CD14-positive monocyte (primary cell): ENCODE measurements at places on chromosomes 1 and 21.
A peak's percentile ranks its signal among the peaks of the same experiment; 100 is the strongest.

GRCh38 chr1:243742819-243743218 is 107.2 kb downstream of the AKT3 start:
- no peak for DNase-seq

DNA sequence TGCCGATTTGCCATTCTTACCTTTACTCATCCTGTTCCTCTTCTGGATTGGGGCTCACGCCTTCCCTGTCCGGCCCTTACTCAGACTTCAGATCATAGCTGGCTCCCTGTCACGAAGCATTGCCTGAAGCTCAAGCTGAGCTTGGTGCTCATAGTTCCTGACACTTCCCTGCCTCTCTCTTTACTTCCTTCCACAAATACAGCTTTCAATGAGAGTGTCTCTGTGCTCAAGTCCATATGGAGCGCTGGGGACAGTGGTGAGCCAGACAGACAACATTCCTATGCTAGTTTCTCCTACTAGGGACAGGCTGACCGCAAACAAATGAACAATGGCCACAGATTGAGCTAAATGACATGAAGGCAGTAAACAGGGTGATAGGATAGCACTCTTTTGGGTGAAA is 38.1 kb downstream of the HHAT start:
- no peak for DNase-seq

DNA sequence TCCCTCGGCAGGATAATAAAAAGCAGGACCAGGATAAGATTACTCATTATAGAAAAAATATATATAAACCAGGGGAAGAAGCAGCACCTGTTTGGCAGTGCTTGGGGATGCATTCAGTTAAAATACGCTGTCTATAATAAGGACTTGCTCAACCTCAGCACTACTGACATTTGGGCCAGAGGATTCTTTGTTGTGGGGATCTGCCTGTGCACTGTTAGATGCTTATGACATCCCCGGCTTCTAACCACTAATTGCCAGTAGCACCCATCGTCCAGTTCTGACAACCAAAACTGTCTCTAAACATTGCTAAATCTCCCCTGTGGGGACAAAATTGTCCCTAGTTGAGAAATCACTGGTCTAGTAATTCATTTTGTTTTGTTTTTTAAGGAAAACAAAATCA is 242.1 kb downstream of the SLC45A1 start:
- DNase-seq: no peak

- peak; percentile 93 for DNase-seq
These were observed 5.8 kb upstream of the IKBKE start for GRCh38 chr1:206464456-206464964.

- no peak for DNase-seq
These were observed 368.3 kb upstream of the TMPRSS15 start for GRCh38 chr21:18771845-18772380.

DNA sequence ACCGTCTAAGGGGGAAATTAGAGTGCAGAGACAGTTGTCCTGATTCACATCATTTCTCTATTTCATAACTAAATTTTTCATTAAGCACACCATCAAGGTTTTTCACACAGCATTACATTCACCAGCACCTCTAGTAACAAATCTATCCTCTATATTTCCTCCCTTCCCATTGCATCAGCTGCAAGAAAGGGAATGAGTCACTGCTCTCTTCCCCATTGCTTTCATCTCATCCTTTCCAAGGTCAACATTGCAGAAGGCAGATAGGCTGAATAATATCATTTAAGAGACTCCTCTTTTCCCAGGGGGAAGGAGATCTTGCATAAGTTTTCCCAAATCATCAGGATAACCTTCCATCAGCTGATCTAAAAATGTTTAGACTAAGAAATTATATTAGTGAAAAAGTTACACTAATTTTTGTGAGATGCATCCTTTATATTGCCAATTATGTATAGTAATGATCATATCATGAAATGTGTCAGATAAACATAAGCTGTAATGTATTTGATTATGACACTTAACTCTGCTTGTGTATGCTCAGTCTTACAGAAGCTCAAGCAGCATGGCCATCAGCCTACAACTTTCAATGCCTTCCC is 4.3 kb downstream of the INTS7 start:
- DNase-seq: peak; percentile 62

- peak; percentile 33 for DNase-seq
These were observed 43.3 kb upstream of the PUM1 start for GRCh38 chr1:31108861-31109260.

DNA sequence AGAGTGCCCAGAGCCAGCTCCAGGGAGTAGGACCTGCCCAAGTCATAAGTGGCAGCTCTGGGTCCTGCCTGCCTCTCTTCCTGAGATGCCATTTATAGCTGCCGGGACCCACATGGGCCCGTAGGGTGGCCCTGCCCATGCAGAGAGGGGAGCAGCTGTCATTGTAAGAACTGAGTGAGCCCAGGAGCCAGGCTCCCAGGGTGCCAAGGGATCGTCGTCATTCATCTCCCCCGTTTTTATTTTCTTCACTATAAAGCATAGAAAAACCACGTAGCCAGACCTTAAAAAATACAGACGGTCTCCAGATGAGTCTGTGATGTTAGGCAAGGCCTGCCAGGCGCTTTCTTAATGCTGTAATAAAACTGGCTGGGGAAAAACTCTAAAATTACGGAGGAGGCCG is 90.7 kb downstream of the IGSF21 start:
- no peak for DNase-seq

- peak; percentile 91 for DNase-seq
These were observed 3.8 kb downstream of the NCSTN start for GRCh38 chr1:160346958-160347357.

DNA sequence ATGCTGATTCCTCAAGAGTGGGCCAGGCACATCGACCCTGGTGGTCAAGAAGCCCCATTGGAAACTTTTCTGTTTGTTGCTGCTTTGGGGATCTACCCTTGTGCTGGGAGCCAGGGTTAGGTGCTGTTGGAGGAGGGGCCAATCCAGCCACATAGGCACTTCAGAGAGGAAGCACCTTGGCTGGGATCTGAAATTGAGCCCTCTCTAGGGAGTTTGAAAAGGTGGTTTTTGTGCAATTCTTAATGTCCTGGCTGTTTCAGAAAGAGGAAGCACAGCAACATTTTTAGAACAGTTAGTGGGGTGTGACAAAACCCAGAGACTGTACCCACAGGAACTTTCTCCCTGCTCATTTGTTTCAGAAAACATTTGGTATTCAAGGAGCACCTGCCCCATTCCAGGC is 17.2 kb upstream of the BEND5 start:
- no peak for DNase-seq

DNA sequence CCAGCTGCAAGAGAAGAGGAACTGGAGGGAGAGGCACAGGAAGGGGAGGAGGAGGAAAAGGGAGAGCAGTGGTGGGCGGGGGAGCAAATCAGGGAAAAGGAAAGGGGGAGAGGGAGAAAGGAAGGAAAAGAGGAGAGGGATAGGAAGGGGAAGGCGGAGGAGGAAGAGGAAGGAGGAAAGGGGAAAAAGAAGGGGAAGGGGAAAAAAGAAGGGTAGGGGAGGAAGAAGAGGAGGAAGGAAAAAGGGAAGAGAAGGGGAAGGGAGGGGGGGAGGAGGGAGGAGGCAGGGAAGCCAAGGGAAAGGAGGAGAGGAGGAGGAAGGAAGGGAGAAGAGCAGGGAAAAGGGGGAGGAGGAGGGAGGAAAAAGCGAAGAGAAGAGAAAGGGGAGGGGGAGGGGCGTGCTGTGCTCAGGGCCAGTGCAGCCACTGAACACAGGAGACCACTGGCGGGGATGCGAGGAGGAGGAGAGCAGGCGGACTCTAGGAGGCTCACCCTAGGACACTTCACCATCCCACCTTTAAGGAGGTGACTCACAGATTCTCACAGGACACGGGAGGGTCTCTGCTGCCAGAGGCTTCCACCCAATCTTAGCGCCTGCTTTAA is 33.1 kb downstream of the PGBD5 start:
- no peak for DNase-seq

DNA sequence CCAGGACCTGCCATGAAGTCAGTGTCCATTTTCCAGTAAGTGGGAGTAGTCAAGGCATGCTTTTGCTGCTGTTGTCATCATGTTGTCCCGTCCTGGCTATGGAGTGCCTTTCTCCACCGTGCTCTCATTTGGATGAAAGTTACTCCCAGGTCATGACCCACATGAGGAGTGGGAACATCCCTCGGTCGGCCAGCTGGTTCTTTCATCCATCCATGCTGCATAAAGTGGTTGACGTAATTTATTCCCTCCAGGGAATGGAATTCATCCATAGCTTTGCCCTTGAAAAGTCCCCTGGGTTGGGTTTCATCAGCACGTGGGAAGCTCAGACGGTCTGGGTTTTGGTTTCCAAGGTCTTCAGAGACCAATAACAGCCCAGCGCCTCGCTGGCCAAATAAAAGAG is 11.6 kb downstream of the PLA2G2A start:
- DNase-seq: no peak

DNA sequence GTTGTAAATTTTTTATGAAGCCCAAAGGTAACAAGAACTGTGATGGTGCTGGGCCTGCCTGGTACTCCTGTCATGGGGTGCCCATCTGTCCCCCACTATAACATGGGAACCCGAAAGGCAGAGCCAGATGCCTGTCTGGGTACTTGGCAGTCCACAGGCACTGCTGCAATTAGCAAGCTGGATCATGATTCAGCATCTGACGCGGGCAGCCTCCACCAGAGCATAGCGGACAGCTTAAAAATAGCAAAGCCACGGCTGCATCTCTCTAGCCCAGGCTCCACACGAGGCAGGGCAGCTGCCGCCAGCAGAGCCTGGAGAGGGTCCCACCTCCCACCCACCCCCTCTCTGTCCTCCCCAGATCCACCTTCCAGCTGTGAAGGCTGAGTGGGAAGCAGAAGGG is 22.9 kb downstream of the SUSD4 start:
- DNase-seq: no peak

DNA sequence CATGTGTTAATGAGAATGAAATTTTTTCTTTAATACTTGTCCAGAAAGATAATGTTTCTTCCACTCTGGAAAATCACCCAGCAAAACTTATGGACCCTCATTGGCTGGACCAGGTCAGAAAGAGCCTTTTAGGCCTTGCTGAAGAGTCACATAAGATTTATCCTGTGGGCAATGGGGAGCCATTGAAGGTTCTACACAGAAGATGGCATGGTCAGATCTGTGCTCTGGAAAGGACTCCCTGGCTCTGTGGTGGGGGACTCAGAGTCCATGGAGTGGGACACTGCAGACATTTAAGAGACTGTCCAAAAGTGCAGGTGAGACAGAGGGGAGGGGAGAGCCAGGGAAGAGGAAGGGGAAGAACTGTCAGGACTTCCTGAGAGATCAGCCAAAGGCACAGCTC is 66.4 kb downstream of the DHRS3 start:
- DNase-seq: no peak

DNA sequence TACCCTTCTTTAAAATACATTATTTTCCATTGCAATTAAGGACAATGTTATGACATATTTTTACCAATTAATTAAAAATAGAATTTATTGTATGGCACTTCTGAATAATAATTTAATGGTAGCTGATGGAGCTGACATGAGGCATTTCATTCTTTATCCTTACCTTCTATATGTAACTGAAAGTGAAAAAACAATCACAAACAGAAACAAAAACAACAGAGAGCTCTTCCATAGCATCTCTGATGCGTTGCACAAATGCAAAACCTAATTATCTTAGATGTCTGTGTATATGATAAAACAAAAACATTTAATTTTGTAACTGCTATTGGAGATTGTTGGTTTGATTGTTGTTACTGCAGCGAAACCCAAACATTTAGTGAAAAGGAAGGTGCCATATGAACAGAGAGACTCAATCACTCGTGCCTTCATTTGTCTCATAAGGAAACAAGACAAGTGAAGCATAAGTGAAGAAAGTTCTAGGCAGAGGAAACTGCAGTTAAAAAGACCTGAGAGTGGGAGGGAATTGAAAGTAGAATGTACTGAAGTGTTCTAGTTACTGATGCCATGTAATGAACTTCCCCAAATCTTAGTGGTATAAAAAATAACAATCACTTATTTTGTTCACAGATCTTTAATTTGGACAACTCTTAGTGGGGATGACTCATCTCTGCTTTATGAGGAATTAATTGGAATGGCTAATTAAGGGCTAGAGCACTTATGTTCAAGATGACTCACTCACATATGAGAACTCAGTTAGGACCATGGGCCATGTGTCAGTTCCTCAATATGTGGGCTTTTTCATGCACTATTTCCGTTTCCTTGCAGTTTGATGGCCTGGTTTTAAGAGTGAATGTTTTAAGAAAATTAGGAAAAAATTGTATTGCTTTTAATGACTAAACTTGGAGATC is 245.0 kb upstream of the OLFM3 start:
- no peak for DNase-seq

DNA sequence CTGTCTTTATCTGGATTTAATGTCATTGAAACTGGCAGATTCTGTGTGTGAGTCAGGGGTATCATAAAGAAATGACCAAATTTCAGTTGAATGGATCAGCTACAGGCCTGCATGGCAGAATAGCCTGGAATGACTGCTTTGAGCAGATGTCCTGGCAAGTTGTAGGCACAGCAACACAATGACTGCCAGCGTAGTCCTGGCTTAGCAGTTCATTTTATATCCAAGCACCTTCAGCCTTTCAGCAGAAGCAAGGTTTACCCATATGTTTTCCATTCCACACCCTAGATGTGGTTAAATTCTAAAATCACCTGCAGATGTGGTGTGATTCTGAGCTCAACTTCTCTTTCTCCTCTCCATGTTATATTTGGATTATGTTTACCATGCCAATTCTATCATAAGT is 22.3 kb upstream of the PTGFR start:
- DNase-seq: no peak

GRCh38 chr1:180353945-180354344 is 123.9 kb downstream of the LHX4 start:
- no peak for DNase-seq

- DNase-seq: peak; percentile 13
These were observed 1.5 kb downstream of the PARP1 start for GRCh38 chr1:226406401-226406881.

GRCh38 chr21:45580181-45580575 is 37.9 kb upstream of the SLC19A1 start:
- no peak for DNase-seq

DNA sequence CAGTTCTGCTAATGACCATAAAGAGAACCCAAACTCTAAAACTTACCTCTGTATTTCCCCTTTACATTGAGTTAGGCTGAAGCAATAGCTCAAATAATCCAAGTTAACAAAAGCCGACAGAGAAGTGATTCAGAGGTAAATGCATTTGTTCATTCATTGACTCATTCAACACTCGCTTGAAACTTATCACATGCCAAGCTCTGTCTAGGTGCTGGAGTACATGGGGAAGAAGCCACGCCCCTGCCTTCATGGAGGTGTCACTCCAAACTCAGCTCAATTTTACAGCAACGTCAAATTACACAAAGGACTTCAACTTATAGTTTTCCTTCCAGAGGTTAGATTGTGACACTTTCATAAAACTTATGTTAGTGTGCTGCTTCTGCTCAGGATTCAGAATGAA is 45.8 kb downstream of the SLC25A24 start:
- peak; percentile 34 for DNase-seq
